ENCODE measurements at places on chromosomes 6 and 20.

- DNase-seq = no peak
Observed at GRCh38 chr6:150799276-150799805, 66.2 kb upstream of the MTHFD1L start.

- no peak for DNase-seq
Observed at GRCh38 chr6:129287231-129288177, 404.6 kb downstream of the LAMA2 start.

DNA sequence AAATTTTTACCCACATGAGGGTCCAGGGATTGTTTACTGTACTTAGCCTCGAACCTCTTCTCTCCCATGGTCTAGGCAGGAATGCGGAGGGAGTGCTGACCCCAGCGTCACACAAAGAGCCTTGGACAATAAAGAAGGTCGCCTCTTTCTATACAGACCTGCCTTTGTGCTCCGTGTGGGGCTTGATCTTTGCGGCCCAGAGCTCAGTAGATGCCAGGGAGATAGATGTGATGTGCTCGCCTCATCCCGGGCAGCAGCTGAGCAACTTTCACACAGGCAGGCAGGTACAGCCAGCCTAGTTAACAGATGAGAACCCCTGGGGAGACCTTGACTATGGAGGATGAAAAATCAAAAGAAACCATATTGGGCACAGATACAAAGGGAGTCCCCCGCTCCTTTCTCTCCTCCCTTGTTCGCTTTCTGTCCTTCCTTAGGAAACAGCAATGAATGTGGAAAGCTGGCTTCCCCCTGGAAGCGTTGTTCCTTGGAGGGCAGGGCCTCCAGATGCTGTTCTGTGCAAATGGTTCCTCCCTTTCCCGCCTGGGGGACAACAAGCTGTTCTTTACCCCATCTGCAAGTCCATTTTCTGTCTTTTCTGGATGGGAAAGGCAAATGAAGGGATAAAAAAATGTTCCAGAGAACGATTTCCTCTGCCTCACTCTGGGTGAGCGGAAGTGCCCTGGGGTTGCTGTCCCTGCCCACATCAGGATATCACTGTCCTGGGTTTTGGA is 128.3 kb downstream of the OLIG3 start:
- no peak for DNase-seq

DNA sequence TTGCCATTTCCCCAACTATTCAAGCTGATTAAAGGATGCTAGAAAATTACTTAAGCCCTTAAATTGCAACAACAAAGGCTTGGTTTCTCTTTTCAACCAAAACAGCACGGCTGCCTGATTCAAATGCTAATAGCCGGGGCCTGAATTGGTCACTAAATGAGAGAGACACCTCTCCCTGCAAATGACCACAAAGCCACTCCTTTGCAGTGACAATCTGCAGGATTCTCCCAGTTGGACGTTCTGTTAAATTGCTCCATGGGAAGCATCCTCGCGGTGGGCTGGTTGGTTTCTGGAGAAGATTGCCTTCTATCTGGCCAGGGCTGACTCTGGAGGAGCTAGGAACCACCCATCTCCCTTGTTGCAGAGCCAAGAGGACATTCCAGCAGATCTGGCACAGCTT is 29.7 kb upstream of the TBXT start:
- no peak for DNase-seq

- DNase-seq = no peak
Observed at GRCh38 chr6:38542031-38542430, 97.7 kb downstream of the BTBD9 start.

GRCh38 chr6:29763491-29764289 is 40.5 kb downstream of the HLA-F start:
- DNase-seq = no peak

DNA sequence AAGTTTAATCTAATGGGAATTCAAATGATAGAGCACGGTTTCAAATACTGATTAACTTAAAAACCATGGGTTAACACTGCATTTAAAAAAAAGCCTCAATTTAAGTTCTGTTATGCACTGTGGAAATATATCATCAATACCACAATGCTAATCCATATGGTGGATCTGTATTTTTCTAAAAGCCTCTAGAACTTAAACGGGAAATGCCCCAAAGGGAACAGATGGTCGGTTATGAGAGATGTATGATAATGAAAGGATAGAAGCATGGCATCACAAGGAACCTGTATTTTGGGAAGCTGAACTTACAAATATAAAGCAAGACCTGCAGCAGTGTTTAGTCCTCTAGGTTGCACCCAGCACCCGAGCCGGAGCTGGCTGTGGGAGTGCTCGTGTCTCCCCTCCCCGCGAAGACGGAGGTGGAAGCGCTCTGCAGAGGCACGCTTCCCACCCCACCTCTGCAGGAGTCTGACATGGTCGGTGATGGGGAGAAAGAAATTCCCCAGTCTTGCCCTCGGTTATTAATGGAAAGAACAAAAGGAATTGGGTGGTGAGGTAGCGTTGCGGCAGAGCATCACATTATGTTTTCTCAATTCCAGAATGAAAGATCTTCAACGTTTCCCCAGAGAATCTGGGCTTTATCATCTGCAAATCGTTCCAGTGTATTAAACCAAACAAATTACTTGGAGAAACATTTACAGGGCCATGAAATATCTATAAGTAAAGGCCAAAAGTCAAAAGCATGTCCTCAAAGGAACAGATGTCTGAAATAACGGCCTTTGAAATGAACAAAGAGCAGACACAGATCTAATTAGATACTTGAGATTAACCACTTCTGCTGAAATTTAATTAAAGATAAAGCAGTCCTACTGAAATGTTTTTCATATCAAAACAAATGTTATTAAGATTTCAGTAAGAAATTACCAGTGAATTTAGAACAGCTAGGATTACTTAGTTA is 103.1 kb upstream of the POPDC3 start:
- DNase-seq = no peak

DNA sequence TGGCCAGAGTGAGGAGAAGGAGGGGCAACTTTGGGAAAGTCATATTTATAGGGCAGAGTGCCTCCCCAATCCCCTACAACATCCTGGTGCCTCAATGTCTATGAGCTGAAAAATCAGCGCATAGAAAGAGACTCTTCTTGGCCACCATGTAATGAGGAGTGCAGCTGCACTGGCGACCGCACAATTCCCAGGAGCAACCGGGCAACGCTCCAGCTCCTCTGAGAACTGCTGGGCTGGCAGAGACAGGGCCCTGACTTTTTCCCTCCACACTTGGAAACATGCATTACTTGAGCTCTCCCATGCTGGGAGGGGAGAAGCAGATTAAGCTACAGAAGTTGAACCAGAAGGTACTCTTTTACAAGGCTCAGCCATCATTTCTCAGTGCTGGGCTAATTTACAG is 31.4 kb upstream of the MARCKS start:
- no peak for DNase-seq

GRCh38 chr20:3701061-3701998 is 11.1 kb downstream of the SIGLEC1 start:
- no peak for DNase-seq

GRCh38 chr6:56311061-56311460 is 63.7 kb upstream of the COL21A1 start:
- no peak for DNase-seq

- no peak for DNase-seq
Observed at GRCh38 chr6:33490198-33490597, 35.8 kb downstream of the ZBTB9 start.

DNA sequence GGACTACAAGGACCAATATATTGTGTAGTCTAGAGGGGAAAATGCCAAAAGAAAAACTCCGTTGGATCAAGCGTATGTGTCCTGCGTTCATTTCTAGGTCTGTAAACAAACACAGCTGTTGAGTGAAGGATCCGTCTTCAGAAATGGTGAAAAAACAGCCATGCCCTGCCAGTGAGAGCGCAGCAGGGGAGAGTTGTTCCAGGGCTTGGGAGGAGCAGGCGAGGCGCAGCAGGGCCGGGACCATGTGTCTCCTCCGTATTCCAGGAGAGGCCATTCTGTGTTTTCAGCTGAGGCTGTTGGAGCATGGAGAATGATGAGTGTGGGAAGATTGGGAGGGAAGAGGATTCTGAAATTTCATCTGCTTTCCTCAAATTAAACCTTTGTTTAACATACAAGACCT is 38.0 kb downstream of the BMP6 start:
- no peak for DNase-seq

- no peak for DNase-seq
Observed at GRCh38 chr20:61317966-61318530, 66.0 kb downstream of the CDH4 start.

DNA sequence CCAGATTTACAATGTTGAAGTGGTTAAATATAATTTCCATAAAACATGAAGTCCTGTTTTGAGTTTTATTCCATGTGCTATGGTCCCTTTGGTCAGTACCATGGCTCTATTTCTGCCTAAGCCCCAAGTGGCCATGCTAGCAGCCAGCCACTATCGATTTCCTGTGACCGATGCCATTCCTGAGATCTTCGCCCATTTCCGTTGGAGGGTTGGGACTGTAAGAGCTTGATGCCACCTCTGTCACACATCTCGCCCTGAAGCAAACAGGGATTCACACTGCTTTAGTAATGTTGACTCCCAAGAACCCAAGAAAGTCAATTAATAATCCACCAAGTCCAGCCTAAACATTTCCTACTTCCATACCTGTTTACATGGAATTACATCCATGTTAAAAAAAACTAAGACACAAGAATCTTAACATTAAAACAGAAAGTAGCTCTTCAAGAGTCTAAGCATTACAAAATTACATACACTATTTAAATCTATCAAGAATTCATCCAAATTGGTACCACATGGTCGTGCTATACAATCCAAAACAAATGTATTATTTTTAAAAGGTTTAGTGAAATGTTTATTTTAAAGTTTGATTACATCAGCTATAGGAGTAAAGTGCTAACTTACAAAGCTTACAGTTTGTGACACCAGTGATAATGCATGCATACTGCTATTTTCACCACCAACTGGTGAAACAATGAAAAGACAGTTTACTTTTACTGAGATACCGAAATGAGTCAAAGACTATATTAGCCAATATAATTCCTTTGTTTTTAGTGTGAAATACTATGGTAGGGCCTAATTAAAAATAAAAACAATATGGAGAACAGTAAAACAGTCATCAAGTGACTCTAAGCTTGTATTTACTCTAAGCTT is 2.5 kb downstream of the RBM39 start:
- peak; percentile 39 for DNase-seq

- no peak for DNase-seq
Observed at GRCh38 chr20:58883241-58883691, 30.8 kb downstream of the GNAS start.

GRCh38 chr6:26021001-26021349 is 58.4 kb downstream of the TRIM38 start:
- peak; percentile 72 for DNase-seq
